ENCODE measurements at places on chromosomes 5 and 9. TPM values are rescaled to one million over a fixed set of nuclear protein-coding genes. Genes with fewer than 3 reads are reported as not detected.

Gene ADAMTS16
- not detected for polyA plus RNA-seq

Gene LTC4S
- polyA plus RNA-seq: 0.34 TPM

Gene NR2F1
- 40.0 TPM for polyA plus RNA-seq

Gene HTR1A
- polyA plus RNA-seq: not detected

Gene BARHL1
- polyA plus RNA-seq: not detected
